ENCODE measurements at places on chromosomes 1 and 21. TPM values are rescaled to one million over a fixed set of nuclear protein-coding genes. Genes with fewer than 3 reads are reported as not detected.

DNA sequence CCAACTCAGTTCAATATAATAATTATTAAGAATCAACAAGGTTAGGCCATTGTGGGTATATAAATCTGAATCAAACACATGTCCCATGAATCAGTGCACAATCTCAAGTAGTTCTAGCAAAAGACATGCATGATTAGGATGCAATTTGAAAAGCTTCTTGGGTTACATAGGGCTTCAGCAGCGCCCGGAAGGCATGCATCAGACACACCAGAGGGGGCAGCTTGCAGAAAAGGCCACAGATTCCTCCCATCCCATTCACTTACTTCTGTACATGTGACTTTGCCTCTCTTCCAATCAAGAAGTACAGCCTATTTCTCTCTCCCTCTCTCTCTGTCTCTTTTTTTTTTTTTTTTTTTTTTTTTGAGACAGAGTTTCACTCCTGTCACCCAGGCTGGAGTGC, 91.8 kb downstream of the KCNN3 start:
- H3K4me1 ChIP-seq = peaks cover 11% of the 10 kb centered on the region
- H3K27ac ChIP-seq = no peak overlapping the region
- H3K27me3 ChIP-seq = no peaks in the 10 kb centered on the region
- no peak for DNase-seq
- no peak overlapping the region for H3K4me3 ChIP-seq

DNA sequence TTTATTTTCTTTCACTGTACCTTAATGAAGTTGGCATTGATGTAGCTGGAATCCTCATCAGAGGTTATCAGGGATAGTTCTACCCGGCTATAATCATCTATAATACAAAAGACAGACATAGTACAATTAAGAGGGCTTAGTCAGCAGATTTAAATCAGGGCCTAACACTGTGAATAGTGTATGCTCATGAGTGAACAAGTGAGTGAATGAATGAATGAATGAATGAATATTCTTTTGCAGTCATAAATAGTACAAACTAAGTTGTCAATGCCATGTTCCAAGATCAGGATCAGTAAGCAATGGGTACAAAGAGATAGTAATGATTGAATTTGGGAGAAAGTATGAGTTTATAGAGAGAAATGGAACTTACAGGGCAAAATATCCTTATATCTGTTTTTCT, 12.5 kb downstream of the PTPN22 start:
- no peak overlapping the region for H3K27ac ChIP-seq
- no peak for DNase-seq
- H3K4me3 ChIP-seq = no peak overlapping the region
- no peaks in the 10 kb centered on the region for H3K4me1 ChIP-seq
- H3K27me3 ChIP-seq = peaks cover 7% of the 10 kb centered on the region
- no peaks in the 10 kb centered on the region for H3K36me3 ChIP-seq

- H3K4me1 ChIP-seq = no peaks in the 10 kb centered on the region
- H3K36me3 ChIP-seq = no peaks in the 10 kb centered on the region
- no peak for DNase-seq
- H3K4me3 ChIP-seq = no peak overlapping the region
- H3K27ac ChIP-seq = no peak overlapping the region
Observed at GRCh38 chr1:85093644-85094043, 45.3 kb upstream of the MCOLN3 start.

DNA sequence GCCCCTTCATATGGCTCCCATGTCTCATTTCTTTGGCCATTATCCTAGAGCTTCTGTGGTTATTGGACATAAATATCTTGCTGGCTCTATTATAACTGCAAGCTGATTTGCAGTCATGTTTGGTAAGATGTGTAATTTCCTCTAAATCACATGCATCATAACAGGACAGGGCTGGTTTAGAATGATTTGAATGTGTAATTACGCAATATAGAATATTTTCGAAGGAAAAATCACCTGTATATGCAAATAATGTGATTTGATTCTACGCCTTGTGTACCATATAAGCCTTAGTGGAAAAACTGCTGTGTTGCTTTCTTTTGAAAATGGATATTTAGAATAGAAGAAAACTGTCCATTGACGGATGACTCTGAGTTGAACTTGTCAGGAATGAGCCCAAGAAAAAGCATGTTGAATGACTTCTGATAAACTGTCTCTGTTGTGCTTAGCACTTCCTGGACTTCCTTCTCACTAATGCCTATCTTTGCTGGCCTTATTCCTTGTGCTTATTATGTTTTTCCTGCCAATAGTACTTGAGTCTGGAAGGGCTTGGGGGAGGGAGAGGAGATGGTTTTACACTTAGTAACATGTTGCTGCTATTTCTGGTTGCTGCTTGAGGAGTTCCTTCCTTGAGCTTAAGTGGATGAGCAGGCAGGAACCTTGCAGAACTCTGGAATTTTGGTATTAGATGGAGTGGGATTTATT, 6.5 kb downstream of the CACHD1 start:
- no peaks in the 10 kb centered on the region for H3K36me3 ChIP-seq
- H3K4me3 ChIP-seq = no peak overlapping the region
- H3K4me1 ChIP-seq = peaks cover 6% of the 10 kb centered on the region
- no peak for DNase-seq
- no peak overlapping the region for H3K27ac ChIP-seq

The HTR6 gene
- total RNA-seq = not detected

The KLHDC7A gene
- total RNA-seq = not detected

GRCh38 chr1:61135291-61135690, 52.9 kb downstream of the NFIA start:
- H3K27me3 ChIP-seq = peaks cover 3% of the 10 kb centered on the region
- H3K4me1 ChIP-seq = peaks cover 26% of the 10 kb centered on the region
- H3K36me3 ChIP-seq = no peaks in the 10 kb centered on the region
- H3K27ac ChIP-seq = no peak overlapping the region
- no peak for DNase-seq

GRCh38 chr1:234525099-234525799, 46.3 kb upstream of the TARBP1 start:
- no peaks in the 10 kb centered on the region for H3K27me3 ChIP-seq
- H3K4me1 ChIP-seq = peaks cover 19% of the 10 kb centered on the region
- H3K4me3 ChIP-seq = no peak overlapping the region
- no peak for DNase-seq

GRCh38 chr1:191709215-191709614, 449.0 kb upstream of the RGS18 start:
- H3K4me3 ChIP-seq = no peak overlapping the region
- no peaks in the 10 kb centered on the region for H3K36me3 ChIP-seq
- H3K27ac ChIP-seq = no peak overlapping the region
- H3K4me1 ChIP-seq = peaks cover 4% of the 10 kb centered on the region

The CFHR3 gene
- total RNA-seq = not detected

The RAB13 gene
- total RNA-seq = 29.9 TPM

The SIM2 gene
- total RNA-seq = 4.8 TPM

The RAB3B gene
- total RNA-seq = 12.9 TPM

GRCh38 chr1:83960669-83961277, 38.2 kb downstream of the TTLL7 start:
- no peaks in the 10 kb centered on the region for H3K27me3 ChIP-seq
- no peak for DNase-seq
- H3K36me3 ChIP-seq = no peaks in the 10 kb centered on the region
- peaks cover 5% of the 10 kb centered on the region for H3K4me1 ChIP-seq

The NPHS2 gene
- not detected for total RNA-seq

The DDAH1 gene
- 5.4 TPM for total RNA-seq

The SYTL1 gene
- 3.2 TPM for total RNA-seq

- no peak for DNase-seq
- H3K4me3 ChIP-seq = no peak overlapping the region
- H3K27me3 ChIP-seq = peaks cover 13% of the 10 kb centered on the region
- H3K4me1 ChIP-seq = peaks cover 46% of the 10 kb centered on the region
- H3K36me3 ChIP-seq = peaks cover 13% of the 10 kb centered on the region
Observed at GRCh38 chr1:201714542-201715329, 114.2 kb upstream of the IPO9 start.

DNA sequence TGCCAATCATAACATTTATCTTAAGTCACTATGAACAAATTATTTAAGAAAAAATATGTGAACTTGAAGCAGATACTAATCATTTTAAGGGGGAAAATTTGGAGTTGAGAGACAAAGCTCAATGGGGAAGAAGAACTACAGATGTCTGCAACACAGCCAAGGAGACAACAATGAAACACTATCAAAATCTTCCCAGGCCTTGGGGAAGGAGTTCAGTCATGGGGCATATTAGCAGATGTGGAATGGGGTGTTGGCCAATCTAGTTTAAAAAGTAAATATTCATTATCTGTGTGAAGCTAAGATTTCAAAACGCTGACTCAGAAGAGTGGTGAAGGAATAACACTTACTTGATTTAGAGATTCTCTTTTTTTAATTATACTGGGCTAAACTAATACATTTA, 671.6 kb upstream of the ZP4 start:
- no peaks in the 10 kb centered on the region for H3K36me3 ChIP-seq
- H3K4me3 ChIP-seq = no peak overlapping the region
- no peak for DNase-seq
- peaks cover 2% of the 10 kb centered on the region for H3K27me3 ChIP-seq
- no peak overlapping the region for H3K27ac ChIP-seq

- peaks cover 8% of the 10 kb centered on the region for H3K27me3 ChIP-seq
- peaks cover 11% of the 10 kb centered on the region for H3K36me3 ChIP-seq
- DNase-seq = no peak
- H3K4me3 ChIP-seq = no peak overlapping the region
- peak overlapping the region; percentile 41 for H3K27ac ChIP-seq
Observed at GRCh38 chr1:43536864-43537358, 6.2 kb downstream of the PTPRF start.

DNA sequence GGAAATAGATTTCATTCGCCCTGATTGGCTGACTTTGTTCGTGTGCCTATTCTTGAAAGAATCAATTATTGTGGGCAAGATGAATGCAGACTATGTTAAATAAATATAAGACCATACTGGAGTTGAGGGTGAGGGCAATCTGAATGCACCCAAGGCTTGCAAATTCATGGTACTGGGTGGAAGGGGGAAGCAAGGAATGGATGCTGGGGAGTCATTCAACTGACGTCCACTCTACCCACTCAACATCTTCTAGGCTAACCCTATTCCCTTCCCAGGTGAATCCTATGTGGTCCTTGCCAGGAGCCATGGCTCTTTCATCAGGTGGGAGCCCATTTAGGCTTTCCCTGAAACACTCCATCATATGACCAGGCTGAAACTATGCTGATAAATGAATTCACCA, 5.7 kb upstream of the CYP4B1 start:
- peaks cover 2% of the 10 kb centered on the region for H3K27me3 ChIP-seq
- peaks cover 4% of the 10 kb centered on the region for H3K36me3 ChIP-seq
- H3K4me1 ChIP-seq = no peaks in the 10 kb centered on the region
- H3K27ac ChIP-seq = no peak overlapping the region

GRCh38 chr1:230152999-230153398, 86.0 kb downstream of the GALNT2 start:
- H3K4me1 ChIP-seq = peaks cover 16% of the 10 kb centered on the region
- no peaks in the 10 kb centered on the region for H3K36me3 ChIP-seq
- DNase-seq = no peak
- H3K4me3 ChIP-seq = no peak overlapping the region
- H3K27me3 ChIP-seq = peaks cover 5% of the 10 kb centered on the region

DNA sequence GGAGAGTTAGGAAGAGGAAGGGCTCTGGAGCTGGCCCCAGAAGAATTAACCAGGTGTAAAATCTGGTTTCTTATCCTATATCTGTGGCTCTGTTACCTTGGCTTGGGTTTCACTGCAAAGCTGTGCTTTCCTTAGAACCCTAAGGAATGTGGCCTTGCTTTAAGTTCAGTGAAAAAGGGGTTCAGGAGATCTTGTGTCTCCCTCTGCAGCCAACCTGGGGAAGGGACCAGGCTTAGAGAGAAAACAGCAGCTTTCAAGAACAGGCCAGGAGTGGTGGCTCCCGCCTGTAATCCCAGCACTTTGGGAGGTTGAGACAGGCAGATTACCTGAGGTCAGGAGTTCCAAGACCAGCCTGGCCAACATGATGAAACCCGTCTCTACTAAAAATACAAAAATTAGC, 16.1 kb upstream of the MYCL start:
- peaks cover 4% of the 10 kb centered on the region for H3K27me3 ChIP-seq
- no peak for DNase-seq
- peaks cover 6% of the 10 kb centered on the region for H3K4me1 ChIP-seq
- H3K27ac ChIP-seq = no peak overlapping the region

DNA sequence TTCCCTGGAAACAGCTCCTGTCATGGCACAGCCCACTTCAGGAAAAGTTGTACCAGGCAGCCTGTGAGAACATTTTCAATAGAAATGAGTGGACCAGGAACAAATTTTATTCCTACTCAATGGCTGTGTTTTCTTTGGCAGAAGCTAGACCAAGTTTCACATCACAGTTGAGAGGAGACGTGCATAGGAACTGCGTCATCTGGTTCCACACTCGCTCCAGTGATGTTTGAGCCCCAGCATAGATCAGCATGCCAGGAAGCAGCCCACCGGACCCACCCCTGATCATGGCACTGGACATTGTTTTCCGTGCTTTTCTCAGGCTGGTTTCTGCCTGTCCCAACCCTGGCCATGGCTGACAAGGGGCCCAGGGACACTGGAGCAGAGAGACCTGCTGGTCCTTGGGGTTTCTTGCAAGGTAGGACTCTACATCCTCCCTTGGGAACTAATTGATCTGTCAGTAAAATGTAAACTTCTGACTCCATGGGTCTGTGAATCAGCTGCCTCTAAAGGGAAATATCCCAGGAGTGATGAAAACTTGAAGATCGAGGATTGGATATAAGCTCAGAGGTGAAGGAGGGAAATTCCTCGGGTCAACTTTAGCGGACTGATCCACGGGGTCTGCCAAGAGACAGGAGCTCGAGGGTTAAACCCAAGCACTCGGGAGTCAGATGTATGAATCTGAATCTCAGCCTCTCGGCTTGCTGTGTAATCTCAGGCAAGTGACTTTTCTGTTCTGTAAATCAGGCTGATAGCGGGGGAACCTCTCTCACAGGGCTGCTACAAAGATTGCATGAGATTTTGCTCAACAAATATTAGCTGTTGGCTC, 35.7 kb downstream of the NEK2 start:
- H3K27me3 ChIP-seq = peaks cover 2% of the 10 kb centered on the region
- no peaks in the 10 kb centered on the region for H3K4me1 ChIP-seq
- DNase-seq = no peak

DNA sequence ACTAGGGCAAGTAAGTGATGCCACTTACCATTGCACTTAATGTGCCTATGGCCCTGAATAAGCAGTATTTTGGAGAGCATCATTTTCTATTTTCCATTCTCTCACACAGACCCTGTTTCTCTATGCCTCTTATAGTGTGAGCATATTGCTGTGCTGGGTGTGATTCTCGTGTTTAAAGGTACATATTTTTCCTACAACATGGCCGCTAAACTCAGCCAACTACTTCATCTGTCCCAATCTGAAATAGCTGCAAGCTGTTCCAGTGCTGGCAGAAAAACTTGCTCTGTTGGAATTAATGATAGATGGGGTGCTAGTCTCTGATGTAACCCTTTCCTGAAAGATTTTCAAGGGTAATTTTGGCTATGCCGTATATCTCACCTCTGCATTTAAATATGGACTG, 97.5 kb downstream of the ZNF326 start:
- no peak for DNase-seq
- no peak overlapping the region for H3K27ac ChIP-seq
- H3K4me3 ChIP-seq = no peak overlapping the region
- no peaks in the 10 kb centered on the region for H3K36me3 ChIP-seq
- H3K4me1 ChIP-seq = no peaks in the 10 kb centered on the region

- H3K4me3 ChIP-seq = no peak overlapping the region
- peaks cover 2% of the 10 kb centered on the region for H3K27me3 ChIP-seq
- H3K36me3 ChIP-seq = no peaks in the 10 kb centered on the region
- no peak overlapping the region for H3K27ac ChIP-seq
- no peaks in the 10 kb centered on the region for H3K4me1 ChIP-seq
Observed at GRCh38 chr1:21161842-21162241, 14.9 kb downstream of the EIF4G3 start.

Data from glutamatergic neuron (in vitro differentiated cells).